AG10803 (cell line): ENCODE measurements at places on chromosomes 3 and 15.

GRCh38 chr3:24006-24405 lies 172.6 kb upstream of the CHL1 start:
- no peak for DNase-seq

GRCh38 chr3:53109190-53109589 lies 21.0 kb downstream of the RFT1 start:
- peak; percentile 76 for DNase-seq

- no peak for DNase-seq
These were observed 75.4 kb upstream of the ARL6 start for GRCh38 chr3:97689111-97689510.

- DNase-seq: no peak
These were observed 1.8 kb downstream of the GRK7 start for GRCh38 chr3:141764986-141765385.

DNA sequence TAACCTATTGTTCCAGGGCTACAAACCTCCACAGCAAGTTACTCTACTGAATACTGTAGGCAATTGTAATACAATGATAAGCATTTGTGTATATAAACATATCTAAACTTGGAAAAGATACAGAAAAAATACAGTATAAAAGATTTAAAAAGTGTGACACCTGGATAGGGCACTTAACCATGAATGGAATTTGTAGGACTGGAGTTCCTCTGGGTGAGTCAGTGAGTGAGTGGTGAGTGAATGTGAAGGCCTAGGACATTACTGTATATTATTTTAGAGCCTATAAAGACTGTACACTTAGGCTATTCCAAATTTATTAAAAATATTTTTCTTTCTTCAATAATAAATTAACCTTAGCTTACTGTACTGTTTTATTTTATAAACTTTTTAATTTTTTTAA lies 38.4 kb upstream of the SLC25A36 start:
- DNase-seq: no peak

- DNase-seq: no peak
These were observed 90.1 kb downstream of the FNDC3B start for GRCh38 chr3:172129498-172129849.

- no peak for DNase-seq
These were observed 174.0 kb downstream of the RAB11A start for GRCh38 chr15:66043264-66043663.

GRCh38 chr15:72737723-72738122 lies 45.8 kb downstream of the ADPGK start:
- no peak for DNase-seq

- DNase-seq: no peak
These were observed 113.9 kb upstream of the MRPL3 start for GRCh38 chr3:131616719-131617118.

GRCh38 chr3:150307311-150308036 lies 100.6 kb upstream of the TSC22D2 start:
- no peak for DNase-seq

DNA sequence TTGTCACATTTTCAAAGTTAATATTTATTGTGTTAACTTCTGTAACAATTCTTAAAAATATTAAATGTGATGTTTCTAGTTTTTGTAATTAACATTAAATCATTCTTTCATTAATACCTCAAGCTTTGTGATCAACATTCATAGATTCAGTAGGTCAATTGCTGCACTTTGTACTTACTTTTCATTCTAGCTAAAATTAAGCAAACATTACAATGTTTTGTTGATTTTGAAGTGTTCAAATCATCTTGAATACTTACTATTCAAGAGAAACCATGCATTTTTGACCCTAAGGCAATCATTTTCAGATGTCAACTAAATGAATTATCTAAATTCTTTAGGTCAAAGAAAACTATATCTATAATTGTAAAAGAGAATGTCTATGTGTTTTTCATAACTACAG lies 933.1 kb downstream of the NAALADL2 start:
- no peak for DNase-seq

DNA sequence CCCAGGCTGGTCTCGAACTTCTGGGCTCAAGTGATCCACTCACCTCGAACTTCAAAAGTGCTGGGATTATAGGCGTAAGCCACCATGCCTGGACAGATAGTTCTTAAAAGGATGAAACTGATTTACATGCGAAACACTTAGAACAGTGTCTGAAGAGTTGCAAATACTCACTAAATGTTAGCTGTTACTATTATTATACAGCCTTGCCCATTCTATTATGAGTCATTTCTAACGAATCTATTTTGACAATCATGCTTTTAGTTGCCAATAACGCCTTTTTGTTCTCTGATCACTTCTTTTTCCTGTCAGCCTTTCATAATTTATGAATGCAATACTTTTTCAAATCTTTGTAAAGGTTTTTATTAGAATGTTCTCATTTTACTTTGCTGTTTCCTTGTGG lies 112.7 kb downstream of the SNRK start:
- DNase-seq: no peak

- DNase-seq: no peak
These were observed 264.8 kb downstream of the CLSTN2 start for GRCh38 chr3:140199743-140200142.

- DNase-seq: peak; percentile 7
These were observed 102.6 kb upstream of the GAP43 start for GRCh38 chr3:115520651-115521245.

DNA sequence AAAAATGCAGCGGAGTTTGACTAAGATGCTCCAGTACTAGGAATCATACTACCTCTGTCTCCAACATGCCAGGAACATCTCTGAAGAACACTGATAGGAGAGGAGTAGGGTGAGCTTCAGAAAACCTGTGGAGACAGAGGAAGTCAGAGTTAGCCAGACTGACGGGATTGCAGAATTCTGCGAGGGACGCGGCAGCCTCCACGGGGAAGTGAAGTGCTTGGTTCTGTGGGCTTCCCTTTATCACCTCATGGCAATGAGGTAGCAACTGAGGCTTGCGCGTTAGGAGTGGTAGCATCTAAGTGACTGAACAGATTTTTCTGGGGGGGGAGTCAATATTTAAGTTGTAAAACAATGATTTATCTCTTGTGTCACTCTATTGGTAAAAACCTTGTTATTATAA lies 226.3 kb downstream of the MCTP2 start:
- DNase-seq: no peak

GRCh38 chr3:71958533-71958932 lies 173.6 kb upstream of the PROK2 start:
- DNase-seq: no peak

DNA sequence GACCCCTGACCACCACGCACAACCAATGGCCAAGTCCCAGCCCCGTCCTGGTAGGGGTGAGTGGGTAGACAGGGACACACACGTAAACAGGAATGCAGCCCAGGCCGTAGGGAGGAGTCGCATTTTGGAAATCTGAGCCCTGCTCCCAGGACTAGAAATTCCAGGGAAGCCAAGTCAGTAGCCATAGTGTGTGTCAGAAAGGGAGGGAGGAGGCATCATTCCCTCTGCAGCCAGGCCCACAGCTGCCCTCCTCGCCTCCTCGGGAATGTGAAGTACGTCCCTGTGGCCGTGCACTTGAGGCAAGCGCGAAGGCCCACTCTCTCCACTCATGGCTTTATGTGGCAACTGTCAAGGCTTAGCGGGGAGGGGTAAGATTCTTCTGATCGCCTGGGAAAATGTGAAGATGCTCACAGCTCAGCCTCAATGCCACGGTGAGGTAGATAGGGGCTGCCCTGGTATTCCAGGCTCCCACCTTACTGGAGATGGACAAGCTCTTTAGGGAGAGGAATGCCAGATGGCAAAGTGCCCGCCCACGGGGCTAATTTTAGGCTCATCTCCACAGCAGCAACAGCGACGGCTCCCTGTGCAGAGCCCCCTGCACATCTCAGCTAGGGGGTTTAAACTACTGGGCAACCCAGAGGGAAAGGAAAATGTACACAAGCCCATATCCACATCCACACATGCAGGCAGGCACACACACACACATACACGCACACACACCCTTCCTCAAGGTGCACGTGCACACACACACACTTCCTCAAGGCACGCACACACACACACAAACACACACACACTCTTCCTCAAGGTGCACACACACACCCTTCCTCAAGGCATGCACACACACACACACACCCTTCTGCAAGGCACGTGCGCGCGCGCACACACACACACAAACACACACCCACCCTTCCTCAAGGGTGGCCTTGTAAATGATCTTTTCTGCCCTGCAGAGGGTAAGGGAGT lies 65.5 kb downstream of the ADCY5 start:
- DNase-seq: peak; percentile 25

DNA sequence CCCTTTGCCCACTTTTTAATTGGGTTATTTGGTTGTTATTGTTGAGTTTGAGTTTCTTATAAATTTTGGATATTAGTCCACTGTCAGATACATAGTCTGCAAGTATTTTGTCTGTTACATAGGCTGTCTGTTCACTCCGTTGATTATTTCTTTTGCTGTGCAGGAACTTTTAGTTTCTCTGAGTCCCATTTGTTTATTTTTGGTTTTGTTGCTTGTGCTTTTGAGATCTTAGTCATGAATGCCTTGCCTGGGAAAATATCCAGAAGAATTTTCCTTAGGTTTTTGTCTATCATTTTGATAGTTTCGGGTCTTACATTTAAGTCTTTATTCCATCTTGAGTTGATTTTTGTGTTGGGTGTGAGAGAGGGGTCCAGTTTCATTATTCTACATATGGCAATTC lies 254.5 kb downstream of the NLGN1 start:
- DNase-seq: no peak

DNA sequence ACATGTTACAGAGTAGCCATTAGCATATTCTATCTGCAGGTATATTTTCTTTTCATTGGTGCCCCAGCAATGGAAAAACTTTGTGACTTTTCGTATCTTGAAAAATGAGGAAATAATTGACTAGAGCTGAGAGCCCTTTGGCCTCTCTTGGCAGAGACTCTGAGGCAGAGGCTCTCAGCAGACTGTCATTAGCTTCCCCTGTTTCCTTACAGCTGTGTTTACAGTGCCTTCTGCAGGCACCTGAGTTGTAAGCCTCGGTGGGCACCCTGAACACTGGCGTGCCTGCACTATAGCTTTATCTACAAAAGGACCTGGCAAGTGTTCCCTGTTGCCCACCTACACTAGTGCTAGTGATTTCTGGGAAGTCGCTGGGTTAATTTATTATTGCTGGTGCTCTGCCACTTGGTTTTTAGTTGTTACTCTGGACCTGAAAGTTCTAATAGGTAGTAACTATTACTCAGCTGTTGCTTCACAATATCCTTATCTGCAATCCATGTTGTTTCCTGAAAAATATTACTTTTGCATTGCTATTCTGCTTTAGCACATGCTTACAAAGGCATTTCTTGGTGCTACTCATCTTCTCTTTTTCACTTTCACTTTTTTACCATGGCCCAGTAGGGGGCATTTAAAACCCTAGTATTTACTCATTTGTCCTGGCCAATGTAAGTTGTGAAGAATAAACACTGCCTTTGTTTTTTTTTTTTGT lies 7.8 kb upstream of the GPR171 start:
- no peak for DNase-seq

GRCh38 chr15:41944313-41944940 lies 27.9 kb downstream of the EHD4 start:
- peak; percentile 95 for DNase-seq

DNA sequence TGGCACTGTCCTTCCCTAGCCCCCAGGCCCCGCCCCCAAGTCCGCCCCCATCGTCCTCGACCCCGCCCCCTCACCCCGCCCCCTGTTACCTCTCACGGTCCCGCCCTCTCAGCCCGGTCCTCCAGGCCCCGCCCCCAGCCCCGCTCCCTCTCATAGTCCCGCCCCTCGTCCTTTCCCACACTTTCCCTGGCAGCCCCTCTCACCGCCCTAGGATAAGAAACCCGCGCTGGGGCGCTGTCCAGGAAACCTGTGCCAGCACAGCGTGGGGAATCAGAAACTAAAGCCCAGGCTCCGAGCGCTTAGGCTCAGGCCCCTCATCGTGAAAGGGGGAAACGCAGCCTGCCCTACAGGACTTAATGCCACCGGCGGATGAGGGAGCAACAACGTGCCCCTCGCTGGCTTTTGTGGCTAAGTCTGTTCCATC lies 20.9 kb downstream of the TRPM1 start:
- DNase-seq: no peak

DNA sequence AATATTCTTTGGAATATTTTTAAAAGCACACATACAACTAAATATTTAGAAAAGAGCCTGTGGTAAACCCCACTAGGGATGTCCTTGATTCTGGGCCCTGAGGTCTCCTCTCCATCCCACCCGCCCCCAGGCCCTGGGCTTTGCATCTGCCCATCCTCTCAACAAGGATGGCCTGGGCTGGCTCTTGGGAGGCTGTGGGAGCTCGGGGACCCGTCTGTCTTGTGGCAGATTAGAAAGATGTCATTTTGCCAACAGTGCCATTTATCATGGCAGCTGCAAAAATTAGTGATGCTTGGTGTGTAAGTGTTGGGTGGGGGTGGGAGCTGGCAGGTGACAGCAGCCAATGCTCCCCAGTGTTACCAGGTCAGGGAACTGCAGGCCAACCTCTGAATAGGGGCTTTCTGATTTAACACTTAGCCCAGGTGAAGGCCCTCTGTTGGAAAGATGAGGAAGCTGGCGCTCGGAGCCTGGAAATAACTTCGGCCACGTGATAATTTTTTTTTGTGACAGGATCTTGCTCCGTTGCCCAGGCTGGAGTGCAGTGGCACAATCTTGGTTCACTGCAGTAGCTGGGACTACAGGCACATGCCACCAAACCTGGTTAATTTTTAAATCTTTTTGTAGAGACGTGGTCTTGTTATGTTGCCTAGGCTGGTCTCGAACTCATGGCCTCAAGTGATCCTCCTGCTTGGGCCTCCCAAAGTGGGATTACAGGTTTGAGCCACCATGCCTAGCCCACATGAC lies 16.9 kb upstream of the CSPG4 start:
- no peak for DNase-seq

- no peak for DNase-seq
These were observed 1389.3 kb upstream of the ALCAM start for GRCh38 chr3:103977417-103977816.

DNA sequence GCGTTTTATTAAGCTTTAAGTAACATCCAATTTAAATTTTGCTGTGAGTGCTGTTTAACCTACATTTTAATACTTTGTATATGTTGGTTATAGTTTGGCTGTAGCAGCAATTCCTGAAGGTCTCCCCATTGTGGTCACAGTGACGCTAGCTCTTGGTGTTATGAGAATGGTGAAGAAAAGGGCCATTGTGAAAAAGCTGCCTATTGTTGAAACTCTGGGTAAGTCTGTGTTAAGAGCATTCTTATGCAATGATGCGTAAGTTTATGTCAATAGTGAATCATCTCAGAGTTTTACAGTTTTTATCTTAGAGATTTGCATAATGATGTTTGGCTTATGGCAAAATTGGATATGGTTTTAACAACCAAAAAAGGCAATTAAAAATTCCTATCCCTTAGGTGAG lies 62.7 kb downstream of the ASTE1 start:
- DNase-seq: peak; percentile 89

DNA sequence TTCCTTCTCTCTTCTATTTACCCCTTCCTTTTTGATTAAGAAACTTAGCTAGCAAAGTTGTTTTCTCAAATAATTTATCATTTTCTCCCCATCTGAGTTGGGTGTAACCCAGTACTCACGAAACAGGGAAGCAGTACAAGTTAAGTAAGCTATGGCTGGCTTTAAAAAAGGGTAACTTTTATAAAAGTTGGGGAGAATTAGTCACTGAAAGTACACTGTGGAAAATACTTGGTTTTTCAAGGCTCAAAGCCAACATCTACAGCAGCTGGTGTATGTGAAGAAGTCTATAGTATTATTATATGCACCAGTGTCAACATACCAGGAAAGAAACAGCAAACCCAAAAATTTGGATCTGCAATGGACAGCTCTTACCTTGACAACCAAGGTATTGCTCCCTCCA lies 25.5 kb downstream of the CLK3 start:
- no peak for DNase-seq

- DNase-seq: peak; percentile 85
These were observed 503.4 kb upstream of the NECTIN3 start for GRCh38 chr3:110568246-110568645.
